ENCODE measurements at places on chromosomes 6 and 20.

DNA sequence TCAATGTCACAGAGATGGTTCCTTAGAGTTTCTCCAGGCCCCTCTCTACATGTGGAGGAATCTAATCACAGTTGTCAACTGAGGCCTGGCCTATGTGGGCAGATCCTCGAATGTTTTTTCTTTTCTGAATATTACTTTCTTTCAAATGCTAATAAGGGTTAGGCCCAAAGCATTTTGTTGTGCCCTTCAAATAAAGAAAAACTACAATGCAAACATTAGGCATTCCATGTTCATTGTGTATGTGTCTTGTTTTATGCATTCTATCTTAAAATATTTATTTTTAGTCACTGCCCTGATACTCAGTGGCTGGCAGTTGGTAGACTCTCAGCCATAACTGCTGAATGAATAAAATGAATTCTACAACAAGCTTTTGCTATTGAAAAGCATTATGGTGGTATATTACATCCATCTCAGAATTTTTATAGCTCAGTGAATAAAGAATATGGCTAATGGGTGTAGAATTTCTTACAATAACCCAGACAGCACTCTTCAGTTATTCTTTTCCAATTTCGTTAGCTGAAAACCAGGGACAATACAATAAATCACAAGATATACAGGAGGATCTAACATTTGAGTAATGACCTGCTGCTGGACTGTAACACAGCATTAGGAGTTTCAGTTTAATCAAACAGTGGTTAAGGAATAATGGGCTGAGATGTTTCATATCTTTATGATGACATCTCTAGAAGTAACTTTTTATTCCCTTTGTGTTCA, 28.3 kb downstream of the RGS17 start:
- no peak for DNase-seq

- no peak for DNase-seq
Observed at GRCh38 chr20:41426086-41426830, 59.6 kb upstream of the EMILIN3 start.

DNA sequence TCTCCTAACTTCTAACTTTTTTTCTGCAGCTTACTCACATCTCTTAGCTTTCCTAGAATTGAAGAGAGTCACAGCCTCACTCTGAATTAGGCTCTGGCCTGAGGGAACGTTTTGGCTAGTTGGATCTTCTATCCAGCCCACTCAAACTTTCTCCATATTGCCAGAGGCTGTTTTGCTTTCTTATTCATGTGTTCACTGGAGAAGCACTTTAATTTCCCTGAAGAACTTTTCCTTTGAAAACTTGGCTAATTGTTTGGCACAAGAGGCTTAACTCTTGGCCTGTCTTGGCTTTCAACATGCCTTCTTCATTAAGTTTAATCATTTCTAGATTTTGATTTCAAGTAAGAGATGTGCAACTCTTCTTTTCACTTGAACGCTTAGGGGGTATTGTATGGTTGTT, 138.2 kb upstream of the PLCB4 start:
- DNase-seq, result no peak

- DNase-seq, result no peak
Observed at GRCh38 chr6:132927713-132928112, 113.3 kb downstream of the RPS12 start.

- DNase-seq, result no peak
Observed at GRCh38 chr20:16350465-16350864, 222.8 kb downstream of the KIF16B start.

DNA sequence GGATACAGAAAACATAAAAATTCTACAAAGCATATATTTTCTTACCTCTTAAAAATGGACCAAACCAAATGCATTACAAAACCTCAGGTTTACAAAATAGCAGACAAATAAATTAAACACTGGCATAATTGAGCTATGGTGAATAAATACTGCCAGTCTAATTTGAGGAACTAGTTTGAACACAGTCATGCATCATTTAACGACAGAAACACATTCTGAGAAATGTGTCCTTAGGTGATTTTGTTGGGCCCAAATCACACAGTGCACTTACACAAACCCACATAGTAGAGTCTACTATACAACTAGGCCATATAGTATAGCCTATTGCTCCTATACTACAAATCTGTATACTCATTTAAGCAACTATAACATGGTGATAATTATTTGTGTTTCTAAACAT, 215.6 kb downstream of the FOXC1 start:
- DNase-seq, result no peak

DNA sequence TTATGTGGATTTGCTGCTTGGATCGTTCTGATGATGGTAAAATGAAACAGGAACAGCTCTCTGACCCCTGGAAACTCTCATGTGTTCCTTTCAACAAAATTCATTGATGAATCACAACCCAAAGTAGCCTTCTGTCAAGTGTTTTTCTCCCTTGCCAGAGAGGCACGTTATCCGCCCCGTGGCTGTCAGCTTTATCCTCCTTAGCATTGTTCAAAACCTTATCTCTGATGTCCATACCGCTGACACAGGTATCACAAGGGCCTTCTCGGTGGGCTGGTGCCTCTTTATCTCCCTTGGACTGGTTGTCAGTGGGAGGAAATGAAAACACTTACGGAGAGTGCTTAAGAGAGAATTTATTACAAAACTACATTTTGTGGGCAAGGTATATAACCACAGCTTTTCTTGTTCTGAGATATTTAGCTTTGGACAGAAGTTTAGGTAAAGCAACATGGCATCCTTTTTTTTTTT, 84.9 kb downstream of the TIAM2 start:
- no peak for DNase-seq

GRCh38 chr6:12580290-12580689, 136.3 kb upstream of the PHACTR1 start:
- no peak for DNase-seq

DNA sequence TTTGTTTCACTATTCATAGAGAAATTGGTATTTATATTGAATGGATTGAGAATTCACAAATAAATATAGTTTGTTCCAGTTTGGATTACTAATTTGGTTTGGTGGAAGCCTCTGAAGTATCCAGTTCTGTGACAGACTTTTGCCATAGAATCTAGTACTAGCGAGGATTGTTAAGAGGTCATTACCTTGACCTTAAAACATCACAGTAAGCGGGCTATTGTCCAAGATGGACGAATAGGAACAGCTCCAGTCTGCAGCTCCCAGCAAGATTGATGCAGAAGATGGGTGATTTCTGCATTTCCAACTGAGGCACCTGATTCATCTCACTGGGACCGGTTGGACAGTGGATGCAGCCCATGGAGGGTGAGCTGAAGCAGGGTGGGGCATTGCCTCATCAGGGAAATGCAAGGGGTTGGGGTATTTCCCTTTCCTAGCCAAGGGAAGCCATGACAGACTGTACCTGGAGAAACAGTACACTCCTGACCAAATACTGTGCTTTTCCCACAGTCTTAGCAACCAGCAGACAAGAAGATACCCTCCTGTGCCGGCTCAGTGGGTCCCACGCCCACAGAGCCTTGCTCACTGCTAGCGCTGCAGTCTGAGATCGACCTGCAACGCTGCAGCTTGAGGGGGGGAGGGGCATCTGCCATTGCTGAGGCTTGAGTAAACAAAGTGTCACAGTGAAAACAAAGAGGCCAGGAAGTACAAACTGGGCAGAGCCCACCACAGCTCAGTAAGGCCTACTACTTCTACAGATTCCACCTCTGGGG, 66.4 kb upstream of the NEDD9 start:
- DNase-seq, result no peak

DNA sequence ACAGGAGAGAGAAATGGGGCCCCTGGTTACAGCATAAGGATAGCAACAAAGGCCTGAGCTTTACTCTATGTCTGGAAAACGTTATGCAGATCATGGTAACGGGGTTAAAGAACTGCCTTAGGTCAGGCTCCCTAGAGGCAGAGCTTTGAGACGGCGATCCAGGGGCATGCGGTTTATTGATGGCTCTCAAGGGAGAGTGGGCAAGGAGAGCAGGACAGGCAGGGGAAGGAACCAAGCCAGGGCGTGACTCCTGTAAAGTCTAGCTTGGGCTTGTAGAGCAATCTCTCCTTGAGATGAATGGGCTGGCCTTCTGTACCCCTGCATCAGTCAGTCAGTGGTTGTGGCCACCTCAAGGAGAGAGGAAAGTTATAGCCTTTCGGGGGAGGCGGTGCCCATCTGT, 12.5 kb upstream of the FERMT1 start:
- no peak for DNase-seq

GRCh38 chr6:80403365-80403764, 296.9 kb downstream of the BCKDHB start:
- no peak for DNase-seq

DNA sequence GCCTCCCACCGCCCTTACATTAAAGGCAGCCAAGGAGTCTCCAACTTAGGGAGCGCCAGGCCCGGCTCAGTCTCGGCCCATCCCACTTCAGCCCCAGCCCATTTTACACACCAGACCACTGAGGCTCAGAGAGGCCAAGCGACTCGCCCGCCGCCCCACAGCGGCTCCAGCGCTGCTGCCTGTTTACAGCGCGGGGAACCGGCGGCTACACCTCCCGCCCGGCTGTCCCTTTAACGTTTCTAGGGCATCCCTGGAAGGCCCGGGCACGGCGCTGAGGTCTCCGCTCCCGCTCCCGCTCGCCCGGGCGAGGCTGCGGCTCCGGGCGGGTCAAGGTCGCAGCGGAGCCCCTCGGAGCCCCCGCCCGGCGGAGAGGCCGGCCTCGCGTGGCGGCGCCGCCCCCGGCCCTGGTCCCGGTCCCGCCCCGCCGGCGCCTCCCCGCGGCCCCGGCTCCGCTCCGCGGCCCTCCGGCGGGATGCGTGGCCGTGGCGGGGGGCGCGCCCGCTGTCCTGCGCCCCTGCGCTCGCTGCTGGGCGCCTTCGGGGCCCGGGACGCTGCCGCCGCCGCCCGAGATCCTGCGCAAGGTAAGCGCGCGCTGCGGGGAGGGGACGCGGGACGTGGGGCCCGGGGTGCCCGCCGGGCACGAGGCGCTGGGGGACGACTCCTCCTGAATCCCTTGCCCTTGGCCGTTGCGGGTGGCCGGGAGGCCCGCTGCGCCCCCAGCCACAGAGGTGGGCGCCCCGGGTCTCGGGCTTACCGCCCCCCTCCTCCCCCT, 27.1 kb upstream of the PHACTR3 start:
- DNase-seq, result no peak

DNA sequence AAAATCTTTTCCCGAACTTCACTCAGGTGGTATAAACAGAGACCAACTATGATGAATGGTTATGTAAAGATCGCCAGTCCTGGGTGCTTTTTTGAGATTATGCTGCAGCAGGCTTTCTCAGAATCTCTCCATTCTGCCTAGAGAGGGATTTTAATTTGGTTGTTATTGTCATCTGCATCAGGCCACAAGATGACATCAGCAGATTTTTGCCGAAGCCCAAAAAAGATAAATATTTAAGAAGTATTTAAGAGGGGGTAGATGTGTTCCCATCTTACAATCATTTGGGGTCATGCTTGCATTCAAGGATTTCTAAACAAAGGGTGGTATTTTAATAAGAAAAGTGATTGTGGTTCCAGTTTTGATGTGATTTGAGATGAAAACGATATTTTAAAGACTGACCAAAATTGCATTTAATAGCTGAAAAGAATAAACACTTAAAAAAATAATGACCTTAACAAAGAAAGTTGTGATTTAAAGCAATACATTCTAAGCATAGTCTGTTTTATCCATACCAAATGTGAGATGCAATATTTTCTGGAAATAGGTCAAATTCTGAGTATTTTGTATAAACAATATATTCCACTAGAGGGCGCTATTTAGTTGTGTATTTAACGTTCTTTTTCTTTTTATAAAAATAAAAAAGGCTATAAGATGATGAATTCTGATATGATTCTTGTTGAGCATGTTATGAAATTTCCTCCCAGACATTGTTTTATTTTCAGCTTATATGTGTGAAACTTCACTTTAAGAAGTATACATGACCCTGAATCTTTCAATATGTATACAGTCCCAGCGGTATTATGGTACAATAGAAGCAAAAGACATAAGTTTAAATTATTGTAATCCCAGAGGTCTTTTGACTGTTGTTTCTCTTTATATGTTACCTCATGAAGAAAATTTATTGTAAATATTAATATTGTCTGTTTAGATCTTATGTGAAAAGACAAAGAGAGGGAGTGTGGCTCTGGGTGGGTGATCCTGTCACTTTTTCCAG, 51.0 kb upstream of the ZFP64 start:
- peak; percentile 19 for DNase-seq

GRCh38 chr6:31829633-31830283, 2.2 kb downstream of the HSPA1B start:
- DNase-seq, result no peak

DNA sequence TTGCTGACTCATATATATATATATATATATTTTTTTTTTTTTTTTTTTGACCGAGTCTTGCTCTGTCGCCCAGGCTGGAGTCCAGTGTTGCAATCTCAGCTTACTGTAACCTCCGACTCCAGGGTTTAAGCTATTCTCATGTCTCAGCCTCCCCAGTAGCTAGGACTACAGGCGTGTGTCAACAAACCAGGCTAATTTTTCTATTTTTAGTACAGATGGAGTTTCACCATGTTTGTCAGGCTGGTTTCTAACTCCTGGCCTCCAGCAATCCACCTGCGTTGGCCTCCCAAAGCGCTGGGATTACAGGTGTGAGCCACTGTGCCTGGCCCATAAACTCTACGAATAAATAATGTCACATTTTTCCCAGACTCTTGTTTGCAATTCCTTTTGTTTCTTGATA, 4.8 kb downstream of the LRP11 start:
- no peak for DNase-seq

GRCh38 chr6:44540881-44541280, 153.4 kb downstream of the CDC5L start:
- no peak for DNase-seq

GRCh38 chr20:11852189-11852588, 65.5 kb upstream of the BTBD3 start:
- no peak for DNase-seq

GRCh38 chr6:110529355-110529754, 52.9 kb upstream of the SLC22A16 start:
- DNase-seq, result no peak

DNA sequence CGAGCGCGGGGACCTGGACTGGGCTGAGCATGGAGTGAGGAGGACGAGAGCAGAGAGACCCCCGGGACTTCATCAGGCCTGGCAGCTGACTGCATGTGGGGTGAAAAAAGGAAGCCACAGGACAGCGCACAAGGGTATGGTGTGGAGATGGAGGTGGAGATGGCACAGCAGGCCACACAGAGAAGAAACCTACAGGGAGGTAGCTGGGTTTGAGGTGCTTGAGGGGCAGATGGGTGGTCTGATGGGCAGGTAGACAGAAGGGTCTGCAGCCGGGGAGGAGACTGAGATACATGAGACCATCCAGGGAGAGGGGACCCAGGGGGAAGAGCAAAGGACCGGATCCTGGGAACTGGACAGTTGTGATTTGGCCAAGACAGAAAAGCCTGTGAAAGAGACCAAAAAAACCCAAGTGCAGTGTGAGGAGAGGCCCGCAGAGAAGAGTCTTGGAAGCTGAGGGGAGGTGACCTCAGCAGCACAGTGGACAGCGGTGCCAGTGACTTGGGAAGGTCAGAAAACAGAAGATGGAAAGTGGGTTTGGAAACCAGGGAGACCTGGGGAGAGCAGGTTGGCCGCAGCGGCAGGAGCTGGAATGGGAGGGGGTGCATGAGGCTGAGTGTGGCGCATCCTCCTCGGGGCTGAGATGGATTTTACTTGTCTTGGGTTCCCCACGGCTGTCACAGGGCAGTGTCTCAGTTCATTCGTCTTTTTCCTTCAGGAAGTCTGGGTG, 5.5 kb downstream of the HLA-DPB1 start:
- no peak for DNase-seq

- no peak for DNase-seq
Observed at GRCh38 chr6:28751514-28751913, 172.3 kb downstream of the TRIM27 start.

All from CD4-positive, alpha-beta T cell treated with Interleukin-1 beta for 1 hour (primary cell).